ENCODE measurements at places on chromosomes 6 and 20.

- DNase-seq: no peak
Measured at GRCh38 chr6:156776470-156776839, 723 bp upstream of the ARID1B start.

- no peak for DNase-seq
Measured at GRCh38 chr6:52653151-52653550, 17.8 kb upstream of the TMEM14A start.

- DNase-seq: no peak
Measured at GRCh38 chr6:52801188-52801841, 2.3 kb downstream of the GSTA1 start.

DNA sequence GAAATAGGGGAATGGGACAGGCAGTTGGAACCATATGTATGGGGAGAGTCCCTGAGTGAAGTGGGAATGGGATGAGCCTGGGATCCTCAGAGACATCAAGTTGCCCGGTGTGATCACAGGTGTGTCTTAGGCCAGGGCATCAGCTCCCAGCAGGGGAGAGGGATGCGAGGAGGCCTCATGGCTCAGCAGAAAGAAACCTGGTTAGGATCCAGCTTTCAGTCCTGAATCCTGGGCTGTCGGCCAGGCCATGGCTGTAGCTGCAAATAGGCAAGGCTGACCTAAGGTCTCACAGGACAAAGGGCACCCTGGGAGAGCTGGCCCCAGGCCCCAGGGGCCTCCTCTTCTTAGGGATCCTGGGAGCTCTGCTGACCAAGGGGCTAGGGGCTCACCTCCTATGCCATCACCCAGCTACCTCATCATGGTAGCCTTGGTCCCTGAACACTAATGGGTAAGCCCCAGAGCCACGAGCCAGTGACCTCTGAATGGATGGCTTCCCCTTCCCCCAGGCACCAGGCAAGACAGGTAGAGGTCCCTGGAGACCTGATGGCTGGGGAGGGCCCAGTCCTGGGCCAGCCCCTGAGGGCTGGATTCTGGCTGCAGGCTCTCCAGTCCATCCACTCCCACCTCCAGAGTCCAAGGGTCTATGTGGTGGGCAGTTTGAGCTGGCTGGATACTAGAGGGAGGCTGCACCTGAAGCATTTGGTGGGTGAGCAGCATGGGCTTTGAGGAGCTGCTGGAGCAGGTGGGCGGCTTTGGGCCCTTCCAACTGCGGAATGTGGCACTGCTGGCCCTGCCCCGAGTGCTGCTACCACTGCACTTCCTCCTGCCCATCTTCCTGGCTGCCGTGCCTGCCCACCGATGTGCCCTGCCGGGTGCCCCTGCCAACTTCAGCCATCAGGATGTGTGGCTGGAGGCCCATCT lies at the start of gene SLC22A7:
Gene SLC22A7, plus strand, starts transcription at position 617 of the 921 bp plus-strand sequence. Its CDS starts 99 bp downstream, at position 716.
- no peak for DNase-seq

- DNase-seq: no peak
Measured at GRCh38 chr6:15400572-15401004, 154.7 kb downstream of the JARID2 start.

DNA sequence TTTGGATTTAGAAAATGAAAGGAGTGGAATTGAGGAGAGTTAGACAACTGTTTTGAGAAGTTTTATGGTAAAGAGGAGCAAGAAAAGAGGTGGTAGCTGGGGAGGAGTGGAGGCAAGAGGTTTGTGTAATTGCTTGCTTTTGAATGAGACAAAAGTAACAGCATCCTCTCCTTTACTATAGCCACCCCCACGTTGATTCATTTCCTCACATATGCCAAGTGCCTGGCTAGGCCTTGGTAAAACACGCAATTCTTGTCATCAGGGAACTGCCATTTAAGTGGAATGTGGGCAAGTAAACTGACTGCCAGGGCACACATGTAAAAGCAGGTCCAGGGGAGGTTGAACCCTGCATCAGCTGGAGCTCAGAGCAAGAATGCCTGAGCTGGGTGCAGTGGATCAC lies 4.1 kb downstream of the MTRES1 start:
- DNase-seq: no peak

GRCh38 chr6:22401206-22401605 lies 104.4 kb upstream of the PRL start:
- DNase-seq: no peak

GRCh38 chr20:21104466-21104761 lies 1.7 kb downstream of the LINC00237 start:
- no peak for DNase-seq

DNA sequence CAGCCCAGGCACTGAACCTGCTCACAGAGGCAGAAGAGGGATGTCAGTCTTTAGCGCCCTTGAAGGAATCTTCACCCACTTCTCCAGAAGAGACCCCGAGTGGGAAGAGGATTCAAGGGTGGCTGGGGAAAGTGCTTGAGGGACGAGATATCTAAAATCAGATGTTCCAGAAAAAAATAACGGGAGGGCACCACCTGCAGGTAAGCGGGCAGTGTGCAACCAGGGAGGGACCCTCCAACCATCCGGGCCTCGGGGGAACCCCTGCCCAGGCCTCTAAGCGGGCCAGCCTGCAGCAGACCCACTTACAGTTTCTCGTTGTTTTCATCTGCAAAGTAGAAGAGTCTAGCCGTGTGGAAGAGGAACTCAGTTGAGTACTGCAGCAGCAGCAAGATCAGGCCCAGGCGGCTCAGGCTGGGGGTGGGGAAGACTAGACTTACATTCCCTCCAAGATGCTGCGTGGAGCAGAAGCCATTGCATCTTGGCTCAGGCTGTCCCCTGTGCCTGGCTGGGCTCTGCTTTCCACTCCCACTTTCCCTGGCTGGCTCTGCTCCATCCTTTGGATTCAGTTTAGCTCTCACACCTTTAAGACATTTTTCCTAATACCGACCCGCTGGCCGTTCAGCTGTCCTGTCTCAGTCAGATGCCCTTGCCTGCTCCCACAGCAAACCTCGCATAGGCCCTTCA lies 71.0 kb downstream of the TRAM2 start:
- no peak for DNase-seq

DNA sequence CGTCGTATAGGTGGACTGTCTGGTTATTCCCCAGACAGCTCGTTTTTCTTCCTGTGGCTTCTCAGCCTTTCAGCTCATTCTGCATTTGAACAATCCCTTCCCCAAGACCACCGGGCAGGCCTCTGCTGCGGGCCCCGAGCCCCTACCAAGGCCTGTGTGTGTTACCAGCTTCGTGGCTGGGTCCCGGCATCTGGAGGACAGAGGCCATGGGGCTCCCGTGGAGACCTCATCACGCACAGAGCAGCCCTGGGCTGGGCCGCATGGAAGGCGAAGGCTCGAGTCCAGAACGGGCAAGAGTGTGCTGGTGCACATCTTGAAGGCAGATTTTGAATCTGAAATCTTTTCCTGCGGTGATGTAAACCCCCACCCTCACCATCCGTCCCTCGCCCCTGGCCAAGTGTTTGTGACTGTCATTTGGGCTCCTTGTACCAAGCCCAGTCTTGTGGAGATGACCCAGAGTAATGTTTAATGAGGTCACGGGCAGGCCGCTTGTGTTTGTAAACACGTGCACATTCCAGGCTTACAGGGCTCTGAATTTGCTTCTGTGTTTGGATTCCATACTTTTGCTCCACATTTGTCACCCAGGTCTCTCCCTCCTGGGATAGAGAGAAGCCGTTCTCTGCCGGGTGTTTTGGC lies 119.6 kb downstream of the CDH4 start:
- no peak for DNase-seq

- DNase-seq: no peak
Measured at GRCh38 chr20:4073852-4074741, 58.7 kb upstream of the RNF24 start.

DNA sequence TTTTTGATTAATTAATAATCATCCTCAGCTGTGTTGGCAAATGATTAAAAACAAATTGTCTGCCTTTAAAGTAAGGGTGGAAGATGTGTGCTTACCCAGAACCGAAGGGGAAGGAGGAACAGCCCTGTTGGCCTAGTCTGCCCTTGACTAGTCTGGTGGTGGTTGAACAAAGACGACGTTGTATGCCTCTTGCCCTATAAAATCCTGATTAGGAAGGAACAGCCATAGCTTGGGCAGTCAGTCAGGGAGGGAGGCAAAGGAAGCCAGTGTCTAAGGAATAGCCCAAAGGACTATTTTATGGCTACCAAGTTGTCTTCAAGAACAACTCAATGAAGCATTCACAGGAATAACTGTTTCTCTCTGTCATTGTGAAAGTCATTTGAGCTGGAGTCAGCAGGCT lies 70.7 kb downstream of the PRDM1 start:
- no peak for DNase-seq

- DNase-seq: no peak
Measured at GRCh38 chr6:45420083-45420908, 42.6 kb upstream of the SUPT3H start.

DNA sequence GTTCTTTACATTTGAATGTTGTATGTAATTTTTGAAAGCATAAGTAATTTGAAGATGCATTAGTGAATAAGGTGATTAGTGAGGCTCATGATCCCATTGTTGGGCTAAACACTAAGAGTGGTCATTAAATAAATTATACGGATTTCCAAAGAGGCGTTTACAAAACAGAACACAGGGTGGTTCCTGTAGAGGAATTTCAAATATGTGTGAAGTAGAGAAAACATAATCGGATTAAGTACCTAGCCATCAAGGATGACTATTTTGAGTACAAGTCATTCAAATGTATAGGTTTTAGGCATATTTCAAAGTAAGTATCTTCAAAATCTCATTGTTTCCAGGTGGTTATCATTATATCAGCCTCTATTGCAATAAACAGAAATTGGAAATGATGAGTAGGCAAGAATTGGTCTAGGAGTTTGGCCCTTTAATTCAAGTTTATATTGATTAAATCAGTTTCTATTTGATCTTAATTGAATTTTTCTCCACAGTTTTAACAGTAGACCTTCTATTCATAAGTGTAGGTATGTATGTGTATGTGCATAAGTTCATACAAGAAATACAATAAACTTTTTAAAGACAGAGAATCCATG lies 94.8 kb downstream of the MYLK4 start:
- DNase-seq: no peak

- no peak for DNase-seq
Measured at GRCh38 chr6:169296622-169297021, 43.0 kb upstream of the THBS2 start.

- DNase-seq: no peak
Measured at GRCh38 chr20:48060841-48061720, 275.8 kb upstream of the SULF2 start.

DNA sequence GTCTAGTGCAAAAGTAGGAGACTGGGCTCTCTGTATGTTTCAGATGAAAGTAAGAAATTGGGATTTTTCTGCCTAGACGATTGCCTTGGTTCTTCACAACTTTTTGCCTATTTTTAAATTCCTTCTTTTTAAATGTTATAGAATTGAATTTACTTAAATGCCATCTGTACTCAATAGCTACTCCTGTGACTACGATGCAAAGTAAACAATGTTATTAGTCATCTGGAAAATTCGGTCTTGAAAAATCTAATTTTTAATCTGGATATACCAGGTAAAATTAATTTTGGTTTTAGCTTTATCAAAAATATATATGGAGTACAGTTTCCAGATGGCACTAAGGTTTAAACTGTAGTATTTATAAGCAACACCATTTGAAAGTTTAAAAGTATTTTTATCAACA lies 472.2 kb downstream of the UTRN start:
- DNase-seq: no peak

GRCh38 chr20:55271371-55271770 lies 733.9 kb downstream of the CBLN4 start:
- no peak for DNase-seq

GRCh38 chr6:139449611-139450000 lies 75.2 kb upstream of the CITED2 start:
- DNase-seq: no peak
